Activated T-helper 1 cell treated with anti-CD3 and anti-CD28 coated beads, Interleukin-2, amount 50 U/mL, for 16 hours (primary cell): ENCODE measurements at places on chromosomes 16 and 17.

DNA sequence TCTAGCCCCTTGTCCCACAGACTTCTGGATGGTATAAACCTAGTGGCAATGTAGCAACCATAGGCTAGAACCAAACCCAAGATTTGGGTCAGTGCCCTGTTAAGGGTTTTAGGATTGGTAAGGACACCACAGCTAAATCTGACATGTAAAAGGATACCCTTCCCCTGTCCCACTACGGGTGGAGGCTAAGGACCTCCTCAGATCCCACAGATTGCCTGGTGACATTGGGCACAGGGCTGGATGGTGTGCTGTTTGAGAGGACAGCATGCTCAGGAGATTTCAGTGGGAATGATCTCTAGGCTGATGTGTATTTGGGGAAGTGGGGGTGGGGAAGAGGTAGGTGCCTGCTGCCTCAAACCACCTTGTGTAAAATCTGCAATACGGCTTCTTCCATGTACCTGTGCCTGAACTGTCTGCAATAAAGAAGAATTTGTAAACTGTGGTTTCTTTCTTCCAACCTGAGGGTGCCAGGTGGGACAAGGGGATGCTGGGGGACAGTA is 671 bp upstream of the EDC4 start:
- no peak for DNase-seq

- DNase-seq = no peak
Measured at GRCh38 chr17:70100983-70101382, 26.0 kb downstream of the KCNJ16 start.

DNA sequence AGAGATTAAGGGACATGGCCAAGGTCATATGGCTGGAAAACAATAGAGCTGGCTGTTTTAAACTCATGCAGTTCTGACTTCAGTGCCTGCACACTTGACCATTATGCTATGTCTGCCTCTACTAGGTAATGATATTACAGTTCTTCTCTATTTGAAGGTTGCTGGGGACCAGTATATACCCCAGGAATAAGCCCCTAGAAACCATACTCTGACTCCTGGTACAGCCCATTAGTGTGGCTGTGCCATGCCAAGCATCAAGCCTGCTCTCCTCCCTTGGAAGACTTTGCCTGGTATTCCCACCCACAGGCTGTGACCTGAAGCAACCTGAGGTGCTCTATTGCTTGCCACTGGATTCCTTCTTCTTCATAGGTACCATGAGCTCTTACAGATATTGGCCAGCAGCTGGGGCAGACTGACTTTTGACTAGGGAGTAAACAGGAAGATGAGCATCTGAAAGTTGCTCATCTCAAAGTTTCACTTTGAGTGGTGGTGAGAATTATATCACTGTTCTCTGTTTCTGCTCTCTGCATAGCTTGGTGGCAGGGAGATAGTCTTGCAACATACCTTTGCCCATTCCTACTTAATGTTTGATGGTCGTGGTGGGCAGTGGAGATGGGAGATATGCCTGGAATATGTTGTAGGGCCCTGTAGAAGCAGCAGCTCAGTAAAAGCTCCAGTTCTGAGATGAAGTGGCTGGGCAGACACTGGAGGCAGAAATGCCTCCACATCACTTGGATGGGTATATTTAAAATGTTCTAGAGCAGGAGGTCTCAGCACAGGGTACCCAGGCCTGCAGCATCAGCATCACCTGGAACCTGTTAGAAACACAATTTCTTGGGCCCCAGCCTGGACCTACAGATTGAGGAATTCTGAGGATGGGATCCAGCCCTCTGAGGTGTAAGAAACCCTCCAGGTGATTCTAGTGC is 274.7 kb downstream of the HS3ST4 start:
- DNase-seq = no peak

DNA sequence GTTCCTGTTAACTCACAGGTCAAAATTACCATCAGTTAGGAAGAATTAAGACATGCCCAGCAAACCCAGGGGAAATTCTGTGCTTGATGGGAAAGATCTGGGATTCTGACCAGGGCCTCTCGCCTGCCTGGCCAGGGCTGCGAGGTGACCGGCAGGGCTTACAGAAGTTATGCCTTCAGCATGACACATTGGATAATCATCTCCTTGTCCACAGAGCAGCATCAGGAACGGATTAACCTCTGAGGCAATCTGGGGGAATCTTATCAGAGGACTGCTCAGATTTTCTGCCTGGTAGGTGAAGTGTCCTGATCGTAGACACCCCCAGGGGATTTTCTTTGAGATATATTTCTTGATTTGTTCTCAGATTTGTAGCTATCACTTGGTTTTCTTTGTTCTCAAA is 172.5 kb downstream of the HS3ST3A1 start:
- DNase-seq = no peak

- no peak for DNase-seq
Measured at GRCh38 chr16:318628-319027, 33.9 kb downstream of the AXIN1 start.

GRCh38 chr16:27695161-27695560 is 145.2 kb downstream of the KATNIP start:
- DNase-seq = no peak

DNA sequence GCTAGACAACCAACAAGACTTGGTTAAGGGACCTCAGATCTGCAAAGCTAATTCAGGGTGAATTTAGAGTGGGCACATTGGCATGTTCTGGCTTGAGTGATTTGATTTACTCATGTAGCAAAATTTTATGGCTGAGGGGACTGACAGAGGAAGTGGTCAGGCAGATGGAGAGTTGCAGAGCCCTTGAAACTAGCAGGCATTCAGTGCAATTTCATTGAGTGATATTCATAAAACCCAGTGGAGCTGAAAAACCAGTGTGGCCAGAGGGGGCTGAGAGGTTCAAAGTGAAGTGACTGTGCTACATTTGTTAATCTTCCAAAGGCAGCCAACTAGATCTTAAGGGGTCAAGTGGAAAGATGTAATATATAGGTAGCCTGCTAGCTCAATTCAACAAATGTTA is 2.2 kb upstream of the TMEM94 start:
- DNase-seq = no peak

- DNase-seq = no peak
Measured at GRCh38 chr17:44417553-44417952, 28.1 kb upstream of the ITGA2B start.

DNA sequence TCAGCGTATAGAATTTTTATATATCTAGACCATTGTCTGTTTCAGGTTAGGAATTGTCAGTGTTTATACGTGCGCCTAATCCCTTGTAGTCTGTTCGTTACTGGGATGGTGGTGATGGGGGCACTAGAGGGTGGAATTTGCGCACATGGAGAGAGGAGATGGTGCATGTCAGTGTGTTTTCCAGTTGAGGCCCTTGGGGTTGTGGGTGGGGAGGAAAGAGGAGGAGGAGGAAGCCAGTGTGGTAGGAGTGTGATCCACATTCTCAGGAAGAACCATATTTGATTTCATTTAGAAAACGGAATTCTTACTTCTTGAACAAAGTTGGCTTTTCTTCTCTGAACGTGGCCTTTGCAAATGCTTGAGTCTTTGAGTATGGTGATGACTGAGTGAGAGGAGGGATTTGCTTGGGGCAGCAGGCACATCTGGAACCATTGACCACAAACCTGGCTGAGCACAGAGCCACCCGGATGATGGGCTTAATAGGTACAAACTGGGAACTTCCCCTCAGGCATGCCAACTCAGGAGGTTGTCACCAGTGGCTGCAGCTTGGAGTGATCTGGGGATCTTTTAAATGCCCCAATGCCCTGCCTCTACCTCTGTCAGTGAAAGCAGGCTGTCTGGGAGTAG is 98.9 kb downstream of the PRKCB start:
- DNase-seq = no peak

DNA sequence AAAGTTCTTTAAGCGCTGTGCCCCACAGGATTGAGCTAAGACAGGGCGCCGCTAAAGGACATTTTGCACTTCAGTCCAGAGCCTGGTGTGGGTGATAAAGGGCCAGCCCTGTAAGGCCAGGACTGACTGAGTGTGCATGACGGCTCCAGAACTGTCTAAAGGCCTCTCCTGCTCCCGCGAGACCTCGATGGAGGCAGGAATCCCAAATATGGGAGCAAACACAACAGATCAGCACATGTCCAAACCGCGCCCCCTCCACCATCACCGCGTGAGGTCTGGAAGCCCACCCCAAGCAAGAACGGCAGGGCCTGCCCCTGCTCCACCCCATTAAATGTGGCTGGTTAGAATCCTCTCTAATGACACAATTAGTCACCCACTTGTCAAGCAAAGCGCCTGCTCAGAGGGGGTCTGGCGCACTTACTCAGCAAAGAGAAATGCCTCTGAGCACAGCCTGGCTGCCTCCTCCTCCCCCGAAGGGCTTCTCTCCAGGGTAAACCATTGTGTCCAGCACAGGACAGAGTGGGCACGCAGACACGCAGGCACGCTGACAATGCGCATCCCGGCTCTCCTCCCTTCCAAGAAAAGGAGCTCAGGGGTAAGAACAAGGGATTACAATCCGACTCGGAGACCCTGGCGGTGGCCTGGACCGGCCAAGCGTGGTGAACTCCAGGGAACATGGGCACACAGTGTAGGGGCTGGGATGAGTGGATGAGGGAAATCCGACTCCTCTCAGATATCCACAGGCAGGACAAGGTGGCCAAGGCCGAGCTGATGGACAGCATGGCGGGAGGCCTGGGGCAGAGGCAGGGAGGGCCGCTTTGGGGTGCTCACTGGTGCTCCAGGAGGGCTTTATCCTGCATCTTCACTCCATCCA is 1.5 kb downstream of the MXRA7 start:
- DNase-seq = no peak

- no peak for DNase-seq
Measured at GRCh38 chr17:521183-521525, 168.5 kb upstream of the RPH3AL start.

GRCh38 chr17:27245230-27245696 is 48.7 kb upstream of the WSB1 start:
- DNase-seq = no peak

DNA sequence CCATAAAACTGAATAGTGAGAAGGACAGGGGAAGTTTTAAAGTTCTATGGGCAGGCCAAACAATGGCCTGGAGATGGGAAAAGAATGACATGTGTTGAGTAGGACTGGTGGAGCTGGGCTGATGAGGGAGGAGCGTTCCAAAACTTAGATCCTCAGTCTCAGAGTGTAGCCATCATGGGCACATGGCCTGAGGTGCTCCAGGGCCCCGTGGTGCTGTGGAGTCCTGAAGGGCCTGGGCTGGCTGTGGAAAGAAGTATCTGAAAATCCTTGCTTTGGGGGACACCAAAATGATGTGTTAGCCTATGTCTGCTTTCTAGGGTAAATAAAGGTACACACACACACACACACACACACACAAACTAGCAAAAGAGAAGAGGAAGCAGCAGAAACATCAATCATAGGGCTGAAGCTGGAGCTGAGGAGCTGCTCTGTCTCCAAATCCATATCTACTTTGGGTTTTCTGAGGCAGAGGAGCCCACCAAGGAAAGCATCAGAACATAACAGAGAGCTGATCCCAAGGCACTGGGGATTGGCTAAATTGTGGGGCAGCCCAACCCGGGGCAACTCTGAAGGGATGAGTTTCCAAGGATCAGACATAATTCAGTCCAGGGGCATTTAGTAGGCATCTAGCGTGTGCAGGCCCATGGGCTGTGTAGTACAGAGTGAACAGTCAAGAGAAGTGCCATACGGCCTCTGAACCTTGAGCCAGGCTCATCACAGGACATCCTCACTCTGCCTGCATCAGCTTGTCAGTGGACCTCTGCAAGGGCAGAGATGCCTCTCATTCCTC is 85.2 kb downstream of the C16orf78 start:
- DNase-seq = no peak

- no peak for DNase-seq
Measured at GRCh38 chr16:20799599-20799998, 6.7 kb downstream of the ERI2 start.

DNA sequence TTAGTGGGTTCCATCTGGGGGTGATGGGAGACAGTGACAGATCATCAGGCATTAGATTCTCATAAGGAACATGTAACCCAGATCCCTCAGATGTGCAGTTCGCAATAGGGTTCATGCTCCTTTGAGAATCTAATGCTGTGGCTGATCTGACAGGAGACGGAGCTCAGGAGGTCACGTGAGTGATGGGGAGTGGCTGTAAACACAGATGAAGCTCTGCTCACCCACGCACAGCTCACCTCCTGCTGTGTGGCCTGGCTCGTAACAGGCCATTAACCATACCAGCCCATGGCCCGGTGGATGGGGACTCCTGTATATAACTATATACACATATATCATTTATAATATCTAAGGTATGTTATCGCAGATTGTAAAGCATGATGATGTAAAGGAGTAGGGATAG is 214.2 kb downstream of the MAF start:
- no peak for DNase-seq

DNA sequence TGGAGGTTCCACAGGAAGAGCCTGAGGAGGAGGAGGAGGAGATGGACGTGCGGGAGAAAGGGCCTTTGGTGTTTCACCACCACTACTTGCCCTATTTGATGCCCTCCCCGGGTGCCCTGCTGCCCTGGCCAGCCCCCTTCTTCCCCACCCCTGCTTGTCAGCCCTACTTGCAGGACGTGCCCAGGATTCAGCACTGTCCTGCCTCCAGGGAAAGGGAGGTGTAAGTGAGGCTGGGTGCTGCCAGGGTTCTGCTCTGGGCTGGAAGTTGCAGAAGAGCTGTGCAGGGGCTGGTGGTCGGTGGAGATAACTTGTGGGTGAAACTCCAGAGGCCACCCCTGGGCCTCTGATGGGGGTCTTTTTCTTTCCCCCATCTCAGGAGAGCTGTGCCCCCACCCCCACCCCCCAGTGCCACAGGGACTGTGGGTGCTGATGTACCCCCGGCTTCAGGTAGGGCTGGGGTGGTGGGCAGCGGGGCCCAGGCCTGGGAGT is 3.0 kb downstream of the PRR29 start:
- no peak for DNase-seq

DNA sequence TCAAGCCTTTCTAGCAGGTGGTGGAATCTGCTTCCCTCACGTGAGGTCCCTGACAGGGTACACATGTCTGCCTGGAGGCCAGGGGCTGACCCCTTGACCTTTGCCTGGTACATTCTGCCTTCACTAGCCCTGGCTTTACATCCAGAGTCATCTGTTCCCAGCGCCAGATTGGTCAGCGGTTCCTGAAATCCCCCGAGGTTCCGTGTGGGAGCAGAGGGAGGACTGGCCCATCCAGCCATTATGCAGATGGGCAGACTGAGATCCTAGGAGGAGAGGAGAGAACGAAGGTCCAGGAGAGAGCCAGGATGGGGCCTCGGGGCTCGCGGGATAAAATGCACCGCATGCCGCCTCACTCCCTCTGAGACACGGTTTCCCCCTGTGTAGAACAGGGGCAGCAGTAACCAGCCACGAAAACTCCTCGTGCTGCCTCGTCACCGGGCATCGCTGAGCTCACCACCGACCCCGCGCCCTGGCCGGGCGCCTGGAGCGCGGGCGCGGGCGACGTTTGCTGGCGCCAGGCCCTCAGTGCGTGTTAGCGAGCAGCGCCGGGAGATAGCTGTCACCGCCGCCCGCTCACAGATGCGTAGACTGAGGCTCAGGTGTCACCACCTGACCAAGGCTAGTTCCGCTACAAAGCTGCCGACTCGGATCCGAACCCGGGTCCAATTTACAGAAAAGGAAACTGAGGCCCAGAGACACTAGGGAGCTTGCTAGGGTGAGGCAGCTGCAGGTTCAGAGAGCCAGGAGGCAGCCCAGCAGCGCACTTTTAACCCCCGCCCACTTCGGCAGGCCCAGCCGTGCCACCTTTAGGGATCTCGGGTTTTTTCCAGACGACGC is 811 bp upstream of the MAP2K3 start:
- no peak for DNase-seq

- no peak for DNase-seq
Measured at GRCh38 chr17:10626390-10626789, 30.7 kb downstream of the MYH3 start.
